ENCODE measurements at places on chromosomes 3 and 15.

DNA sequence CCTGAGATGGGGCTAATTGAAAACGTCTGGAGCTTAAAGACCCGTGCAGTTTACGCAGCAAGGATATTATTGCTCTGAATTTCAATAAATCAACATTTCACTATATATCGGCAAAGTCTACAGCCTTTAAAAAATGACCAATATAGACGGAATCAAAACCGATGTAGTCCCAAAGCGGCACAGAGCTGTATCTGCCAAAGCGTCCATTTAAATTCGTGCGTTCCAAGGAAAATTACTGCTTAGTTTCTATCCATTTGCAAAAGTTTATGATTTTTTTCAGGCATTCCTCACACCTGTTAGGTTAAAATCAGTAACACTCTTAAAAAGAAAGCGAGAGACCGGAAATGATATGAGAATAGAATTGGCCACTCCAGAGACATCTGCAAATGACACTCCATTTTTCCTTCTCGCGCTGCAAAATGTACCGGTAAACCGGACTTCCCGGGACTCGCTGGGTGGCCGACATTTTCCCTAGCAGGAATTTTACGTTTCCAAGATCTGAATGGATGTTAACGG is 777 bp upstream of the EIF4A2 start:
- DNase-seq, result no peak

DNA sequence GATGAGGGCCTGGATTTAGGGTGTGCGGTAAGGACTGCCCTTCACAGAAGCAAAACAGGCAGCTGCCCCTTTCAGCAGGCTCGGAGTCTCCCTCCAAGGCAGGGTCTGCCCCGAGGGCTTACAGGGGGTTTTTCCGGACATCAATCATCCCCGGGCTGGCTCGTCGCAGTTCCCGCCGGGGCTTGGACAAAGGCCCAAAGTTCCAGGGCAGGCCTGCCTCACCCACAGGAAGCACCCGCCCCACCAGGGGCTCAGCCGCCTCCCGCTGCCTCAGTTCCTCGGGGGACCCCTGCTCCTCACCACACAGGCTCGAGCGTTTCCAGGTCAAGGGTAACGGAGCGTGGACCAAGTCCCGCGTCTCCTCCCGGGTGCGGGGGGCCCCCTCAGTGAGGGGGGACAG is 27.0 kb downstream of the KIF7 start:
- no peak for DNase-seq

DNA sequence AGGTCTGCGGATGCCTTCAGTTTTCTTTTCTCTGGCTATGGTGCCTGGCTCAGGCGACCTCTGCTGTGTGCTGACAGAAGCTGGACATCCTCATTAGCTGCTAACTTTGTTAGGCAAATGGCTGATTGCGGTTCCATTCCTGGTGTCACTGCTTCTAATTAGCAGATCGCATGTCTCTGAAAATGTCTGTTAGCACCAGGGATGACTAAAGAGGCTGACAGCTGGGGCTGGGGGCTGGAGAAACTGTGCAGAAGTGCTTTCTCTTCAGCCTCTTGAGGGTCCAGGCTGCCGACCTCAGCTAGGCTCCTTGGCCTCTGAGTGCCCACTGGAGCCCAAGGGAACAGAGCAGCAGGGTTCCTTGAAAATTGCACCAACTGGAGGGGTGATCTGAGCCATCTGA is 39.3 kb downstream of the CHCHD6 start:
- DNase-seq, result no peak

- DNase-seq, result no peak
Observed at GRCh38 chr3:79491029-79491641, 276.7 kb downstream of the ROBO1 start.

DNA sequence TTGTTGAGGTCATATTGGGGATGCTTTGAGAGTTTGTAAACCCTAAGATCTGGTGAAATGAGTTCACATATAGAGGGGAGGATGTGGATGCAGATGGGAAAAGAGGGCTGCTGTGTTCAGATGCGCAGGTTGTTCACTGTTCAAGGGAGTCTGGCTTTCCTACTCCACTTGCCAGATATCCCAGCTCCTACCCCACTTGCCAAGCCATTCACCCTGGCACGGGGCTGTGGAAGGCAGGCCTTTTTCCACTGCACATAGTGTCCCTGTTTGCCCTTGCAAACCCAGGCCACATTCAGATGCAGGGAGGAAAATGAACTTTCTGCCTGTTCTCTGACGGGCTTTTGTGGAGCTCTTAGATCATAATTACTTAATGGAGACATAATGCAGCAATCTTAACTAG is 29.0 kb downstream of the CRABP1 start:
- no peak for DNase-seq

DNA sequence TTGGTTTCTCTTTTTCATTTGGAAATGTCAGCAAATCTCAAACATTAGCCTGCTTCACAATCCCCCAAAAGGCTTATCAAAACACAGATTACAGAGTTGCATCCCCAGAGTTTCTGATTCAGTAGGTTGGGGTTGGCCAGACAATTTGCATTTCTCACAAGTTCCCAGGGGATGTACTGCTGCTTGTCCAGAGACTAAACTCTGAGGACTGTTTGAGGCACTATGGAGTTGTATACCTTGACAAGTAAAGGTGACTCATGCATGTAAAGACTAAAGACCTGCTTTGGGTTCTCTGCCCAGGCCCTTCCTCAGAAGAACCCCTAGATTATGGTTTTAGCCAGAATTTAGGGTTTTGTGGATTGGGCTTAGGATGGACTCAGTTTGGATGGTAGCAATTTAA is 151.1 kb upstream of the ARHGEF26 start:
- DNase-seq, result no peak

- no peak for DNase-seq
Observed at GRCh38 chr3:171206283-171206682, 179.8 kb upstream of the SLC2A2 start.

DNA sequence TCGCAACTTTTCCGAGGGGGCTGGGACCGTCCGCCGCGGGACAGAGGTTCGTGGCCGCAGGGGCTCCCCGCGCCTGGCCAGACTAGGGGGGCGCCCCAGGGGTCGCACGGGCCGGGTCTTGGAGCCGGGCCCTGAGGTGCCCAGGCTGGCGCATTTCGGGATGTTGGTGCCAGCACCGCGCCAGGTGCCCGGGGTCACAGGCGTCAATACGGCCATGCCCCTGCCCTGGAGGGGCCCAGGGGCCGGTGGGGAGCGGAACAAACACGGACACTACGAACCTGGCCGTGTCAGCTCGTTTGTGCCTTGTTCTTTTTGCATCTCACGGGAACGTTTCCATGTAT is 366 bp downstream of the TM6SF1 start:
- no peak for DNase-seq

DNA sequence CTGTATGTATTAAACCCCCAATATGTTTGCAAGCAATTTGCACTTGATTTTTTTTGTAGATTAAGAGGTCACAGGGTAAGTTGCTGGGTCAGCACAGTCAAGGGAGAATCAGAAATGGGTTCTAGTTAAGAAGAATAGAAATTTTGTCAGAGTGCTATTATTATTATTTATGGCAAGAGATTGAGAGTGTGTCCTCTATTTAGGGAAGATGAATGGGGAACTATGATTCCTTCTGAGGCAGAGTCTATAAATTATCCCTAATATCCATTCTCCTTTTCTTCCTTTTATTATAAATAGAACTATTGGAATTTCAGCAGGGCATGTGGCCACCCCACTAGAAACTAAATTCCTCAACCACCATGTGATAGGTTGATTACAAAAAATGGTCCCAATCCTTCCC is 209.9 kb upstream of the UBE2E1 start:
- DNase-seq, result no peak

GRCh38 chr15:48667701-48668100 is 22.2 kb upstream of the FBN1 start:
- DNase-seq, result no peak

DNA sequence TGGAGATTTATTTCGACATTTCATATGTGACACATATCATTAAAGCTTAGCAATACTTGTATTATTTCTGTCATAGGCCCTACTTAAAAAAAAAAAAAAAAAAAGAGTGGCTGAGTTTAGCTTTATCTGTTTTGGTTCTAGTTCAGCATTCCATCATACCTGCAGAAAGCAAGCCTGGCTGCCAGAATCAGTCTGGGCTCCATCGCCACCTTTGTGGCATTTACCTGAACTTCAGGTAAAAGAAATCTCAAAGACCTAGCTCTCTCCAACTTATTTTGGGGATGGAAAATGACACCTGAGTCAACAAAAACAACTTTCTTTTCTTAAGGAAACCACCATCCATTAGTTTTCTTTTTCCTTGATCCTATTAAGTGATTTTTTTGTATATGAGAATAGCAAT is 82.1 kb downstream of the NEK10 start:
- DNase-seq, result no peak

- DNase-seq, result no peak
Observed at GRCh38 chr3:169945313-169945712, 21.3 kb upstream of the SEC62 start.

GRCh38 chr3:15809313-15809712 is 11.5 kb upstream of the ANKRD28 start:
- DNase-seq, result no peak

GRCh38 chr3:113070072-113070640 is 79.4 kb downstream of the GTPBP8 start:
- no peak for DNase-seq

DNA sequence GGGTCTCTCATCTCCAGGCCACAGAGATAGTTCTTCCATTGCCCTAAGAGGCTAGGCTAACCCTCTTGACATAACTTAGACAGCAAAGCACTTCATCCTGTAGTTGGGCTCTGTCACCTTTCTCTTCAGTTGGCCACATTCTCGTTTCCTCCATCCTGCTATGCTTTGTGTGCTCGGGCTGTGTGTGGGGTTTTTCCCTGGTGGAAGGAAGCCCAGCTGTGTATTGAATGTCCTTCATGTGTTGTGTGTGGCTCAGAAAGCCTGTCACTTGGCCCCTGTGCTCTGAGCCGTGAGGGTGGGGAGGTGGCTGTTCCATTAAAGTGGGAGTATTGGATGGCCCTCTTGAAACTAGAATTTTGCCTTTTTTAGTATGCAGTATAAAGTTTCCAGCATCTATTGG is 8.8 kb upstream of the EXOG start:
- no peak for DNase-seq

DNA sequence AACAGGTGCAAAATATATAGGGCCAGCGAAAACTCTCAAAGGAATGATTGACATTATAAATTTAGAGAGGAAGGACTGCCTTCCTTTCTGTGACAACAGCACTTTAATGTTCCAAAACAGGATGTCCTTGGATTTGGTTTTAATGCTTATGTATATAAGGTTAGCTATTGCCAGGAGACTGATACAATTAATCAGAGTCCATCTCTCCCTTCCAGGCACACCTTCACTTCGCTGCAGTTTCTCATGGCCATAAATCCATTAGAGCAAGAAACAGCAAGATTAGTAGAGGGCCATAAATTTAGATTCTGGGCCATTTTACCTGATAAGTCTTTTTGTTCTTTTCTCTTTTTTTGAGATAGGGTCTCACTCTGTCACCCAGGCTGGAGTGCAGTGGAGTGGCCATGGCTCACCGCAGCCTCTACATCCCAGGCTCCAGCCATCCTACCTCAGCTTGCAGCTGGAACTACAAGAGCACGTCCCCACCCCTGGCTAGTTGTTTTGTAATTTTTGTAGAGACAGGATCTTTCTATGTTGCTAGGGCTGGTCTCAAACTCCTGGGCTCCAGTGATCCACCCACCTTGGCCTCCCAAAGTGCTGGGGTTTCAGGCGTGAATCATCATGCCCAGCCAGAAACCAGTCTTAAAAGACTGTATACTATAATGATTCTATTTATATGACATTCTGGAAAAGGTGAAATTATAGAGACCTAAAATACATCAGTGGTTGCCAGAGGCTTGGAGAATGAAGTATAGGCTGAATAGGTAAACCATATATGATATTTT is 15.7 kb upstream of the TFRC start:
- no peak for DNase-seq

- DNase-seq, result no peak
Observed at GRCh38 chr3:28150465-28151206, 90.8 kb upstream of the CMC1 start.

DNA sequence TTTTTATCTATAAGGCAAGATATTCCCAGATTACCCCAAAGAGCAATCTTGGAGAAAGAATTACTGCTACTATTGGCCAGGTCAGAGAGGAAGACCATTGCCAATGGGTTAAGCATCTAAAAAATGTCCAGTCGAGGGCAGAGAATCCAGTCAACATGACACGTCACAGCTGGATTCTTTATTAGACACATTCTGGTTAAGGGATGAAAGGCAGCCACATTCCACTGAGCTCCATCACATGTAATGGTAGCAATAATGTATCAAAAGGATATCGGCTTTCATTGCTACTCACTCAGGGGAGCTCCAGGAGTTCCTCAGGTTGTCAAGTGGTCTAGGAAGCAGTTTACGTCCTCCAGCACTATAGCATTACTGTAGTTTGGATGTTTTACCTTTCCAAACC is 421.1 kb downstream of the PLOD2 start:
- no peak for DNase-seq

DNA sequence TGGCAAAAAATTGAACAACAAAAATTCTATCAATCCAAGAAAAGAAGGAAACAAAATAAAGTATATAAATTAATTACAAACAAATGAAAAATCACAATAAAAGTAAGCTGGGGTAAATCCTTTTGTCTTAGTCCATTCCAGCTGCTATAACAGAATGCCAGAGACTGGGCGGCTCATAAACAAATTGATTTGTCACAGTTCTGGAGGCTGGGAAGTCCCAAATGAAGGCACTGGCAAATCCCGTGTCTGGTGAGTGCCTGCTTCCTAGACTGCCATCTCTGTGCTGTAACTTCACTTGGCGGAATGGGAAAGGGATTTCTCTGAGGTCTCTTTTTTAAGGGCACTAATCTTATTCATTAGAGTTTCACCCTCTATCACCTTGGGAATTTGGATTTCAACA is 53.6 kb upstream of the RPL35A start:
- DNase-seq, result no peak

GRCh38 chr15:99141943-99142342 is 37.1 kb downstream of the SYNM start:
- no peak for DNase-seq

GRCh38 chr3:58105196-58105595 is 97.0 kb downstream of the FLNB start:
- DNase-seq, result no peak

DNA sequence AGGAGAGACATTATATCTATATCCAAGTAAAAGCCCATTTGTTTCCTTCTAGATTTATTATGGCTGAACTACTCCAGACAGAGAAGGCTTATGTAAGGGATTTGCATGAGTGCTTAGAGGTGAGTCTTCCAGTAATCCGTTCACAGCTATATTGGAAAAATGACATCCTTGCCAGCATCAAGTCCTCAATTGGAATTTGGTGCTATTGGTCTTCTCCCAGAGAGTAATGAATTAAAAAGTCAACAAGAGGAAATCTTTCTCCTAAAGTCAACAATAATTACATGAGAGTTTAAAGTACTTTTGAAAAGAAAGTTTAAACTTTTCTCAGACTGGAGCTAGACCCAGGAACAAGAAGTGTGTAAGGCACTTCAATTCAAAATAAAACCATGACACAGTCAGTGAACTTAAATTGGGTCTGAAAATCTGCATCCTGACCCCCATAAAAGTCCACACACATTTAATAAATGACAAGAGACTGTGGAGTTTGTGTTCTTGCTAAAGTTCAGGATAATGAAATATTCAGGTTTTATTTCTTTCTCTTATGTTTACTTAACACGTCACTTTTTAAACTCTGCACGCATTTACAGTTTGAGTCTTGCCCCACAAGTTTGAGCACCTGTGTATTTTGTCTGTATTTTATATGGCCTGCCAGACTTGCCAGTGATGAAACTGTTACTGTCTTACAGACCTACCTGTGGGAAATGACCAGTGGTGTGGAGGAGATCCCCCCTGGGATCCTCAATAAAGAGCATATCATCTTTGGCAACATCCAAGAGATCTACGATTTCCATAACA is 268.2 kb upstream of the UMPS start:
- DNase-seq, result no peak

All from left renal cortex interstitium (tissue), 4 donors.